GOT3 (cell line): ENCODE measurements at places on chromosomes 16 and 17.

DNA sequence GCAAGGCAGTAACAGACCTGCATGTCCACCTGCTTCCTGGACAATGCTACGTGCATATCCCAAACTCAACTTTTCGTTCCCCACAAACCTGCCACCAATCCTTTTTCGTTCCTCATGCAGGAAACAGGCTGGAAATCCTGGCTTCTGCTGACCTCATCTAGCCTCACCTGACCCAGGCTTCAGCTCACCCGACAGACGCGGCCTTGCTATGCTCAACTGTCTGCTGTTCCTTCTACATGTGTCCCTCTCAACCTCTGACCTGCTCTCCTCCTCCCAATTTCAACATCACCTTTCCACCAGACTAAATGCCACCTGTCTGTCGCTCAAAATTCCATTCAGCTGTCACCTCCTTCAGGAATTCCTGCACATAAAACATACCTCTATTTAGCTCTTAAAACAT is 44.5 kb downstream of the XPO6 start:
- DNase-seq: no peak

GRCh38 chr16:81514041-81514559 is 69.5 kb downstream of the CMIP start:
- DNase-seq: no peak

DNA sequence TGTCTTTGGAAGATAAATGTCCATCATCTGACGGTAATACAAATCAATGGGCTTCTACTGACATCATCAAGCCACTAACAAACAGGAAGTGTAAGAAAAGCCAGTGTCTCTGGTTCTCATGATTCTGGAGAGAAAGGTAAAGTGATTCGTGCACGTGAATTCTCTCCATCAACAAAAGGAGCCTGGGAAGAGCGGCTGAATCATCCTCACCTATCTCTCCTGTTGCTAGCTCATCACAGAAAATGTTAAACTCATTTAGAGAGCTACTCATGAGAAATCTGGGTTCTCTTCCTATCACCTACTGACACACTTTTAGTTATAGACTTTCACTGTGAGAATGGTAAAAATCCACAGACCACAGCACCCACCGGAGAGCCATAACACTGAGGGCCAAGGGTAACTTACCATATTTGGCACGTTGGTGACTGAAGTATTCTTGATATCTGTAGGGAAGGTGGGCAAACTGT is 70.3 kb downstream of the CREBBP start:
- DNase-seq: no peak

- no peak for DNase-seq
Observed at GRCh38 chr16:65154321-65154720, 32.5 kb upstream of the CDH11 start.

DNA sequence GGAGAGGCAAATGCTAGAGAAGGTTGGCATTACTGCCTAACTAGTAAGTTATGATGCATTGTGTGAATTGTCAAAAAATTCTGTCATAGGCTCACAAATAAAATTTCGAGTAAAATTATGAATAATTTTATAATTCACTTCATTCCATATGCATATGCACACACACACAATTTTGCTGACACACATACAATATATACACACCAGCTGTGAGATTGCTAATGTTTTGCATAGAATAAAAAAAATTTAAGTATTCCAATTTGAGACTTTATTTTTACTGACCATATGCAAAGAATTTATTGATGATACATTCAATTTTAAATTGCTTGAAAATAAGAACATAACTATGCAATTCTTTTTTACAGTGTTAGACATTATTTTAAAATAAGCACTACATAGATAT is 6.8 kb upstream of the TMEM100 start:
- DNase-seq: no peak

DNA sequence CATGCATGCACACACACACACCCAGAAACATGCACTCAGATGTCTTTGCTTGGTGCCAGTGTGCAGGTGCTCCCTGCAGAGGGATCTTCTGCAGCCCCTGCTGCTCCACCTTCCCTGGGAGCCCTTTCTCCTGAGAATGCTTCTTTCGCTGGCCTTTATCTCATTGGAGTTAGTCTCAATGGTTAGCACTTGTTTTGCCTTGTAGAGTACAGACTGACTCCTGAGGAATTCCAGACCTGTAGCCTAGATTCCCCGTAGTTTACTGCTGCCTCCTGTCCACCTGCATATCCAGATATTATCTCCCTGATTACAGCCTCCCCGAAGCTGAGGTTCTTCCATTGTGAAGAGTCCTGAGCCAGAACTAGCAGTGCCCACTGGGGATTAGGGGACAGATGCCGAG is 3.1 kb upstream of the KRT12 start:
- DNase-seq: no peak

- DNase-seq: no peak
Observed at GRCh38 chr16:7381671-7382070, 49.0 kb downstream of the RBFOX1 start.

DNA sequence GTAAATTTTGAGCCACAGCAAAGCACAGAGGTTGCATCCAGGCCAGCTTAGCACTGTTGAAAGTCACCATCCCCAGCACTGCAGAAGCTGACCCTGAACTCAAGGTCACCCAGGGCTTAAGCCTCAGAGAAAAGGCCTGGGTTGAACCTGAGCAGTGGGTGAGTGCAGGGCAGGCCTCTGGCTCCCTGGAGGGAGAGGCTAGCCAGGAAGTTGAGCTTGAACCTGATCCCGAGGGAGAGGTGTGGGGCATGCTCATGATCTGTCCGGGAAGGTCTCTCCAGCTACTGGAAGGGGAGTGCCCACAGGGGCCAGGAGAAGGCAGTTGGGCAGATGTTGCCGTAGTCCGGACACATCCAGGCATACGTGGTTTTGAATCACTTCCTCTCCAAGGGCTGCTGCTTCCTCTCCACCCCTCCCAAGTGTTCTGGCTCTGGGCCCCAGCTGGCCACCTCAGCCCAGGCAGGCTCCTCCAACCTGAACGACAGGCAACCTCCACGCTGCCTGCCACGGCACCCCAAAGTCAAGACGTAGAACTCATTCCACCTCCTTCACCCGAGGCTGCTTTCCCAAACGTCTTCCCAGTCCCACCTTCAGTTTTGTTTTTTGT is 18.4 kb downstream of the CARHSP1 start:
- DNase-seq: no peak

- no peak for DNase-seq
Observed at GRCh38 chr17:31838636-31839225, 20.3 kb downstream of the COPRS start.

- DNase-seq: no peak
Observed at GRCh38 chr16:85069171-85069570, 41.6 kb downstream of the KIAA0513 start.

GRCh38 chr17:72056727-72057290 is 64.0 kb upstream of the SOX9 start:
- DNase-seq: no peak

GRCh38 chr16:13848795-13849194 is 71.2 kb upstream of the ERCC4 start:
- no peak for DNase-seq

- DNase-seq: no peak
Observed at GRCh38 chr17:41772586-41773189, 13.8 kb downstream of the JUP start.

GRCh38 chr16:88787579-88788314 is 2.7 kb upstream of the PIEZO1 start:
- no peak for DNase-seq

DNA sequence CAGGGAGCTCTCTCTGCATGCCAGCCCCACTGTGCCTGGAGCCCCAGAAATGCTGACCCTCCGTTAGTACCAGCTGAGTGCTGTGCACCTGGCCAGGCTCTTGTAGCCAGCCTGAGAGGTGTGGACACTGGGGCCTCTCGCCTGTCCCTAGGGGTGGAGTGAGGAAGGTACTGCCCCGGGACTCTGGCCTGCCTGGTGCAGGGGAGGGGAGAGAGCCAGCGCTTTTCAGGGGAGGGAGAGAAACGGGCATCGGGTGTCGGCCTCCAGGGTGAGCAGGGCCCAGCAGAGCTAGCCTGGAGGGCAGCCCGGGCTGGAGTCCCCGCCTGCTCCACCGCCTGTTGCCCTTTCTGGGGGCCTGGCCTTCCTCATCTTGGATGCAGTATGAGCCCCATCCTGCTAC is 13.1 kb downstream of the MAP2K3 start:
- no peak for DNase-seq

DNA sequence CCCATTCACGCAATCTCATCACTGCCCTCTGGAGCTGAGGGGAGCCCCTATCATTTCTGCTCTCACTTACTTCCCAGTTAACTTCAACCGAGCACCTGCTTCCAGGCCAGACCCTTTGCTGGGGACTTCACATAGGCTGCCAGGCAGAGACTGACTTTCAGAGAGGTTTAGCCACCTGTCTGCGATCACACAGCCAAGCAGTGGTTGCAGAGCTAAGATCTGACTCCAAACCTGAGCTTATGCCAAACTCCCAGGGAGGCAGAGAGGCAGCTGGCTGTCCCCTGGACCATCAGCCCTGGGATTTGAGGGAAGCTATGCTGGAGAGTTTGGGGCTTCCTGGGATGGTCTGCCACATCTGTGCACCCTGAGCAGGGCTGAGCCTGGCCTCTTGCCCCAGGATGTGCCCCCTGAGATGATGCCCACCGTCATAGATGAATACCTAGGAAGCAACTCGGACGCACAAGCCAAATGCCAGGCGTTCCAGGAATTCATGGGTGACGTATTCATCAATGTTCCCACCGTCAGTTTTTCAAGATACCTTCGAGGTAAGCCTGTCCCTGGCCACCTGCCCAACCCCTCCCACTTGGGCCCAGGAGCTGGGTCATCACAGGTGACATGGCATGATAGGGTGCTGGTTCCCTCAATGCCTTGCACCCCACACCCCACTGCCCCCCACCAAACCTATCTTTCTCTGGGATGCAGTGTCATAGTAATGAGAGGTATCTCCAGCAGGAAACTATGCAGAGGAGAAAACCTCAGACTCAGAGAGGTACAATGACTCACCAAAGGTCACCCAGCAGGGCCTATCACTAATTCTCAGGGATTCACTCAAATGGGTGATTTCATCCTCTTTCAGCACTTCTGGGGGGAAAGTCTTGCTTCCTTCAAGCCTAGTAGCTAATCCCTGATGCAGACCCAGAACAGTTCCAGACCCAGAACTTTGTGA is 10.0 kb downstream of the CES3 start:
- DNase-seq: no peak

DNA sequence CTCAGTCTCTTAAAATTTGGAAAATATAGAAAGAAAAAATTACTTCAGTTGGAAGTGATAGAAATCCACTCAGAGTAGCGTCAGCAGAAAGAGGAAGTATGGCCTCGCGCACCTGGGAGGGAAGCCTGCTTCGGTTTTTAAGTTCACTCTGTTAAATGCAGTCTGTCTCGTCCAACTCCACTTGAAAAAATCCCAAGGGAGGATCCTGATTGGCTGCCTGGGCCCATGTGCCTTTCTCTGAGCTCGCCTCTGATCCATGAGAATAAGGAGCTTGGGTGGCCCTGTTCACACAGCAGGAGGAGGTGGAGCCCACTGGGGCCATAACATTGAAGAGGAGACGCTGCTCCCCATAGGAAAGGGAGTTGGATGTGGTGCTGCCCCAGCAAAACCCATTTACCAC is 40.7 kb downstream of the DNAJA2 start:
- no peak for DNase-seq

DNA sequence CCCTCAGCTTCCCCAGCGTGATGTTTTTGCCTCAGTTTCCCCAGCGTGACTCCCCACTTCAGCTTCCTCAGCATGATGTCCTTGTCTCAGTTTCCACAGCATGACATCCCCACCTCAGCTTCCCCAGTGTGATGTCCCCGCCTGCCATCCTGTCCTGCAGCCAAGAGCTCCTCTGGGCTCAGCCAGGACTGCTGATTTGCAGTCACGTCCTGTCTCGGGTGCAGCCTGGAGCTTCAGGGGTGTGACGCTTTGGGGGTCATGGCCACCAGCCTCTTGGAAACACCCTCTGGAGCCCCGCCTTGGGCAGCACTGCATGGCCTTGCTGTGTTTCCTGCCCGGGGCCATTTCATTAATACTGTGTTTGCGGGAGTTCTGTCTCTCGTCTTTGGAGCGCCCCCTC is 16.5 kb upstream of the NUDT16L1 start:
- DNase-seq: no peak

- DNase-seq: no peak
Observed at GRCh38 chr17:57399690-57400089, 143.4 kb downstream of the MSI2 start.
